ENCODE measurements at places on chromosomes 16 and 17.

GRCh38 chr17:965311-965989 lies 14.1 kb downstream of the NXN start:
- H3K36me3 ChIP-seq: no peaks in the 10 kb centered on the region
- H3K27me3 ChIP-seq: no peaks in the 10 kb centered on the region
- H3K4me1 ChIP-seq: no peaks in the 10 kb centered on the region
- no peak overlapping the region for H3K27ac ChIP-seq
- no peak for DNase-seq

- peak overlapping the region; percentile 66 for H3K27ac ChIP-seq
- peaks cover 33% of the 10 kb centered on the region for H3K4me1 ChIP-seq
- H3K27me3 ChIP-seq: no peaks in the 10 kb centered on the region
- H3K4me3 ChIP-seq: no peak overlapping the region
- peaks cover 25% of the 10 kb centered on the region for H3K36me3 ChIP-seq
Observed at GRCh38 chr16:4514606-4515005, 24.0 kb downstream of the CDIP1 start.

DNA sequence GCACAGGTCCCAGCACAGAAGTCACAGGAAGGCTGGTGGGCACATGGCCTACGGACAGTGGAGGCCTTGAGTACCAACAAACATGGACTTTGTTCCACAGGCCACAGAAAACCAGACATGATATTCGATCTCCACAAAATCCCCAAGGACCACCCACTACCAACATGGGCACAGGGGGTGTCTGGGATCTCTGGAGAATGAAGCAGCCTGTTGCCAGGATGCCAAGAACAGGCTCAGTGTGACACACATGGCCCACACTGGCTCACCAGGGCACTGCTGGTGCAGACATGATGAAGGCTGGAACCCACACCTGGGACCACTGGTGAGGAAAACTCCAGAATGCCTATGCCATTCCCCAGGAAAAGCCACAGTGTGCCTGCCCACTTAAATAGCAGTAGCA lies 120.2 kb downstream of the C16orf78 start:
- H3K4me3 ChIP-seq: no peak overlapping the region
- no peaks in the 10 kb centered on the region for H3K27me3 ChIP-seq
- peaks cover 12% of the 10 kb centered on the region for H3K4me1 ChIP-seq
- H3K36me3 ChIP-seq: no peaks in the 10 kb centered on the region
- no peak for DNase-seq
- no peak overlapping the region for H3K27ac ChIP-seq

DNA sequence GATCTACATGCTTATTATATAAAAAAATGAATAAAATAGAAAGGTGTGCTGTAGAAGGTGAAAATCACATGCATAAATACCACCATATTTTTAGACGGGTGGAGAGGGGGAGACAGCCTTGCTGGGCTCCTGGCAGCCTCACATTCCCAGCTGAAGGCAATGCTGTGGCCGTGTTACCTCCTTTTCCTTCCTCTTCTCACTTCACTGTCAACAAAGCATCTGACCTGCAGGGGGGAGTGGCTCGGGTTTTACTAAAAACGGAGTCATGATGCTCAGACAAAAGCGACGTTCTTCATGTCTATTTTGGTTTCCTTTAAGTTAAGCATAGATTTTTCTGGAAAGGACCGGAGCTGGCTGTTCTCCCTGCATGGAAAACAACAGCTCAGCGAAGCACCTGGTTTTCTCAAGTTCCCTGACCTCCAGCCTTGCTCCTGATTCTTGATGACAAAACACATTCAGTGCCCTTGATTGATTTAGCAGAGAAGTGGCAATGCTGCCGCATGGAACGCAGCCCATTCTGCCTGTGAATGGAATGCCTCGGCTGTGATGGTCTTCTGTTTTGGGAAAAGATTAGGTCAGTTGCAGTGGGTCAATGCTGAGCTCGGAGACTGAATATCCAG lies 5.5 kb upstream of the RPTOR start:
- DNase-seq: no peak
- H3K36me3 ChIP-seq: no peaks in the 10 kb centered on the region

GRCh38 chr17:6651919-6652452 lies 424 bp downstream of the C17orf100 start:
- no peaks in the 10 kb centered on the region for H3K36me3 ChIP-seq
- peak overlapping the region; percentile 85 for H3K4me3 ChIP-seq
- DNase-seq: no peak
- H3K4me1 ChIP-seq: peaks cover 5% of the 10 kb centered on the region
- H3K27me3 ChIP-seq: no peaks in the 10 kb centered on the region

DNA sequence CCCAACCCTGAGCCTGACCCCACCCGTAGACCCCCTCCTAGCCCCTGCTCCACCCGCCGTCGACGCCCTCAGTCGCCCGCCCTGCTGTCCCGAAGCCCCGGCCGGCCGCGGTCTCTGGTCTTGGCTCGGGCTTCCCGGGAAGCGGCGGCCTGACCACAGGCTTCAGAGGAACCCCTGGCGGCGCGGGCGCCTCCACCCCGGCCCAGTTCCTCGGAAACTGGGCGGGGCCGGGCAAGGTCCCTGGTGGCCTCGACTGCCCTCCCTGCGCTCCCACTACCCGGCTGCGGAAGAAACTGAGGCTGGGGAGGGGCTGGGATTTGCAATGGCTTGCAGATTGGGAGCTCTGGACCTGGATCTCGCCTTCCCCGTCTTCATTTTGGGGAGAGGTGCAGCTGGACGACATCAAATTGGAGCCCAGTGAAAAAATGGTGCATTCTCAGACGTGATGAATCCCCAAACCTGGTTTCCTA lies 692 bp upstream of the SOCS1 start:
- no peak for DNase-seq
- H3K27me3 ChIP-seq: no peaks in the 10 kb centered on the region
- H3K4me3 ChIP-seq: peak overlapping the region; percentile 87
- peaks cover 13% of the 10 kb centered on the region for H3K4me1 ChIP-seq

GRCh38 chr17:57726213-57726790 lies 18.8 kb downstream of the CCDC182 start:
- no peak overlapping the region for H3K4me3 ChIP-seq
- DNase-seq: no peak
- no peaks in the 10 kb centered on the region for H3K4me1 ChIP-seq
- no peaks in the 10 kb centered on the region for H3K27me3 ChIP-seq
